ENCODE measurements at places on chromosomes 7 and 10. TPM values are rescaled to one million over a fixed set of nuclear protein-coding genes. Genes with fewer than 3 reads are reported as not detected.

Gene PRRT4
- total RNA-seq = 0.63 TPM

Gene PTPRN2
- total RNA-seq = 0.34 TPM

Gene C10orf71
- not detected for total RNA-seq

Gene SYCE1
- total RNA-seq = 0.42 TPM

Gene ACSL5
- total RNA-seq = 14.1 TPM

Gene MOGAT3
- not detected for total RNA-seq

GRCh38 chr7:129213828-129214227 lies 11.0 kb upstream of the AHCYL2 start:
- DNase-seq = no peak

GRCh38 chr10:14578060-14578952 lies 196.4 kb downstream of the FAM107B start:
- DNase-seq = no peak

- no peak for DNase-seq
These were observed 2.7 kb downstream of the GPR85 start for GRCh38 chr7:113083816-113084495.

DNA sequence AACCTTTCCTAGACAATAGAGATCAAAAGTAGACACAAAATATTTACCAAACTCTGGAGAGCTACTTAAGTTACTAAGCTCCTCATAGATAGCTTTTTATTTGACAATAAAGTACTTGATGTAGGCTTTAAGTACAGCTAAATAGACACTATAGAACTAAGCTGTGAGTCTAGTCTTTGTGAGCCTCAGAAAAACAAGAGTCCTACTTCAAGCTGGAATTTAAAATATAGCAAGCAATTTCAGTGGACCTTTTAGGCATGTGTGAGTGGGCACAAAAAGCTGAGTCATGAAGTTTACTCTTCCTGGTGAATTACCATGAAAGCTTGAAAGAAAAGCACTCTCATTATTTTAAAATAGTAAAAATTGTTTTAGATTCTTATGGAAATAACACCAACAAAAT lies 76.1 kb downstream of the ADD3 start:
- DNase-seq = no peak

DNA sequence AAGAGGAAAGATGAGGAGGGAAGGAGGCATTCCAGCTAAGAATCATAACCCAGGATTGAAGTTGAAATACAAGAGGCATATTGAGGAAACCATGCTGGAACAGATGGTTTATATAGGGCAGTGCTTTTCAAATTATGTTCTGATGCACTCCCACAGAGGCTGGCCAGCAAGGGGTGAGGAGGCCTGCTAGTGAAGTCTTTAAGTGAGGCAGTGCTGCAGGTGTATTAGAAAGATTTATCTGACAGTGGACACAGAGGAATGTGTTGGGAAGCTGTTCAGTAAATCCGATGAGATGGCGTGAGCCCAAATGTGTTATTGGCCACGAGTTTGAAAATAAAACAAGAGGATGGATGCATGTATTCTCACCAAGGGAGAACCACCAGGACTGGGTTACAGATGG lies 28.6 kb downstream of the REEP3 start:
- DNase-seq = no peak

DNA sequence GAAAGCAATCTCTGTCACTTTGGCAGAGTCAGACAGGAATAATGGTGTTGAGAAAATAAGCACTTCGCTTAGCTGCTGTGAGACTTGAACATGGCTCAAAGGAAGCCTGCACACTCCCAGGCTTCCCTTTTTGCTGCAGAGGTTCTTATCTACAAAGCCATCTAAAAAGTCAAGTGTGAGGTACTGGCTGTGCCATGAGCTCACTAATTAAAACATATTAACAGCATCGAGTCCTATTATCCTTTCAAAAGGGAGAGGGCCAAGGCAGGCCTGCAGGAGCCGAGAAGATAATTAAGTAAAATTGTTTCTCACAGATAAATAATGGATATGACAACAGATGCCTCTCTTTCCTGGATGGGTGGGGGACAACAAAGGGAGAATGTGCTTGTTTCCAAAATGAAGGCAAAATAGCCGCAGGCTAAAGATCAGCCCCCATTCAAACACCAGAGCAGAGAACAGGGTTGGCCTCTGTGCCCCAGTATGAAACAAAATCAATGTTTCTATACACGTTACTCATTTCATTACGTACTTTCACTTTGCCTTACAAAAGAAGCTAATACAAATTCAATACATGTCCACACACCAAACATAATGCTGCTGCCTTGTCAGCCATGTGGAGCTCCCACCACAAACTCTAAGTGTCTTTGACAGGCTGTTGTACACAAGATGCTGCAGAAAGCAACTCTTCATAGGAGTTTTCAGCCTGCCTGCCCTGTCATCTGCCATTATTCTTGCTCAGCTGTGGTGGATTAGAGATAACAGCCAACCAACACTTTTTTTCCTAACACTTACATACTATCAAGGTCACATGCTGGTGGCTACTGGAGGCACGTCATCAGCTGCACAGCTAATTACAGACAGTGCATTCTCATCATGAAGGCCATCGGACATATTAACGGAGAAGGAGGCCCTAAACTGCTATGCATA lies 55.3 kb downstream of the ELAPOR2 start:
- no peak for DNase-seq

GRCh38 chr10:8056871-8057331 lies 2.4 kb downstream of the GATA3 start:
- DNase-seq = no peak

- DNase-seq = no peak
These were observed 282.0 kb upstream of the AKR1E2 start for GRCh38 chr10:4543938-4544533.

DNA sequence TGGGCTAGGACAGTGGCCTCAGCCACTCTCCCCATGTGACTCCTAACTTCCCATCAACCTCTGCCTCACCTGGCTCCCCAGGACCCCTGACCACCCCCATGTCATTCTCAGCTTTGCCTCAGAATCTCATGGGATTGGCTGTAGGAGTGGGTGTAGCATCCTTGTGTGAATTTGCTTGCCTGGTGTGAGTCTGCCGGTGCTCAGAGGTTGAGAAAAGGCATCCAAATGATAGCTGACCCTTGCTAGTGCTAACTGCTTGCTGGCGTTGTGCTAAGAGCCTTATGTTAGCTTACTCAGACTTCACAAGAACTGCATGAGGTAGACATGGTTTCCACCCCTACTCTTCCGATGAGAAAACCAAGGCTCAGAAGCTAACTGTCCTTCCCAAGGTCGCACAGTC lies 74.2 kb downstream of the COL13A1 start:
- no peak for DNase-seq

GRCh38 chr10:123868038-123869019 lies 23.3 kb downstream of the CPXM2 start:
- no peak for DNase-seq

DNA sequence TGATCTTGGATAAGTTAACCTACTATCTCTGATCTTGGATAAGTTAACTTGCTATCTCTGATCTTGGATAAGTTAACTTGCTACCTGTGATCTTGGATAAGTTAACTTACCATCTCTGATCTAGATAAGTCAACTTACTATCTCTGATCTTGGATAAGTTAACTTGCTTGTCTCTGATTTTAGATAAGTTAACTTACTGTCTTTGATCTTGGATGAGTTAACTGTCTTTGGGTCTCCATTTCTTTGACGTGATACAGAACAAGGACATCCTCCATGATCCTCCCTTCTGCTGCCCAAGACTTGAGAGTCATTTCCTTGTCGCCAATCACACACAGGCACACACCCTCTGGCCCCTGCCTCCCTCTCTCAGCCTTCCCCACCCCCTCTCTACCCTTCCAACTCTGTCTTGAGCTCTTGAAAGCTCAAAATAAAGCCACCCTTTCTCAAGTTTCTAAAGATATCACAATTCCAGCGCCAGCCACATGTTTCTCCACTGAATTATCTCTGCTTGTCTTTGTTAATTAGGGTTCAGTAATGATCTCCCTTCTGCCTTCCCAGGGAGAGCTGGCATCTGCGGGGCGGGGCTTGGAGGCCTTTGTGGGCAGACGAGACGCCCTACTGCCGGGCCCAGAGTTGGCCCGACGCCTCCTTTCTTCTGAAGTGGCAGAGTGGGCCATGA lies 85.1 kb upstream of the GTF2I start:
- DNase-seq = no peak

Data from CD4-positive, alpha-beta T cell (primary cell).